Activated CD8-positive, alpha-beta memory T cell treated with anti-CD3 and anti-CD28 coated beads for 4 hours (primary cell): ENCODE measurements at places on chromosomes 4 and X.

- no peak for DNase-seq
Observed at GRCh38 chrX:107766470-107767150, 9.0 kb downstream of the TSC22D3 start.

DNA sequence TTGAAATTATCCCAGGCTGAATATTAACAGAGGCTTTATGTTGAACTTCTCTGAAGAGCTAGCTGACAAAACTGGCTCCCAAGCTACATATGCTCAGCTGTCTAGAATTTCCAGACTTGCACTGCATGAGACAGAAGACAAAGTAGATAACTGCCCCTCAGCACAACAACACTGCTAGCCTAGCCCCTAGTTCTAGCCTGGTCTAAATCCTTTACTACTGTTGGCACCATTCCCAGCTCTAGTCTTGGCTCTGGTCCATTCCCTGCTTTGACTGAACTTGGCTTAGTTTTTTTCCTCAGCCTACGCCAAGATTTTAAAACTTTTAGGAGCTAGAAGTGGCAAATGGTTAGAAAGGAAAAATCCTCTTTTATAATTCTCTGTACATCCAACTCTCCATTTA is 7.6 kb upstream of the OPHN1 start:
- no peak for DNase-seq

DNA sequence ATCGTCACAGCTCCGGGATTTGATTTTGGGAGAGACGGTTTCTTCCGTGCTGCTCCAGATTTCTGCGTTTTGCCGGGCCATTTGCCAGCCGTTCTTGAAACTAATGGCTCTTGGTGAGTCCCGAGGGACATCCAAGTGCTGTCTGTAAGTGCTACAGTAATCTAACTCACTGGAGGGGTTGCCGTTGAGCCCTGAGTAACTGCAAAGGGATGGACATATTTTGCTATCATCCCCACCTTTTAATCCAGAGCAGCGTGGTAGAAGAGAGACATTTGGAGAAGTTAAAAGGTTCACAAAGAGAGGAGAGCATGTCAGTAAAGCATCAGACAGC is 88.9 kb upstream of the PDLIM3 start:
- no peak for DNase-seq

GRCh38 chr4:135032670-135033069 is 831.1 kb upstream of the PABPC4L start:
- no peak for DNase-seq

- no peak for DNase-seq
Observed at GRCh38 chr4:155509555-155509954, 132.8 kb upstream of the MAP9 start.

DNA sequence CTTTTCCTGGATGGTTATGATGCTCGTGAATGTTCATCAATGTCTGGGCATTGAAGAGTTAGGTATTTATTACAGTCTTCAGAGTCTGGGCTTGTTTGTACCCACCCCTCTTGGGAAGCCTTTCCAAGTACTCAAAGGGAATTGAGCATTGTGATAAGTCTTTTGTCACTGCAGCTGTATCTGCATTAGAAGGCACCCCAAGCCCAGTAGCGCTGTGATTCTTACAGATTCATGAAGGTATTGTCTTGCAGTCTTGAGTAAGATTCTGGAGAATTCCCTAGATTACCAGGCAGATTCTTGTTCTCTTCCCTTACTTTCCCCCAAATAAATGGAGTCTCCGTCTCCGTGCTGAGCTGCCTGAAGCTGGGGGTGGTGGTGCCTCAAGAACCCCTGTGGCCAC is 173.4 kb upstream of the HUWE1 start:
- DNase-seq, result no peak

- DNase-seq, result no peak
Observed at GRCh38 chrX:153312041-153312440, 9.5 kb downstream of the PNMA6F start.

DNA sequence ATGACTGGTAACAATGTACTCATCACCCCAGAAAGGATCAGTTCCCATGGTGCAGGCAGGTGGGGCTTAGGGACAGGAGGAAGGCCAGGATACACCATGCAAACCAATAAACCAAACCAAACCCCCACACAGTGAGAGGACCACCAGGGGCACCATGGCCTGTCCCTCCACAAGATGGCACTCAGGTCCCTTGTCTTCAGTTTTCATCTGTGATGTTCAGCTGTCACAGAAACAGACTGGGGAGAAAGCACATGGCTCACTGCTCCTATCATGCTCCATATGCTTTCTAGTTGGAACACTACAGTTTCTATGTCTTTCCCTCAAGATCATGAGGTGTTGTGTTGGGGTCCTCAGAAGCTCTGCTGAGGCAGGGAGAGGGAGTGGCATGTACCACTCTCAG is 10.1 kb downstream of the HS3ST1 start:
- DNase-seq, result no peak

DNA sequence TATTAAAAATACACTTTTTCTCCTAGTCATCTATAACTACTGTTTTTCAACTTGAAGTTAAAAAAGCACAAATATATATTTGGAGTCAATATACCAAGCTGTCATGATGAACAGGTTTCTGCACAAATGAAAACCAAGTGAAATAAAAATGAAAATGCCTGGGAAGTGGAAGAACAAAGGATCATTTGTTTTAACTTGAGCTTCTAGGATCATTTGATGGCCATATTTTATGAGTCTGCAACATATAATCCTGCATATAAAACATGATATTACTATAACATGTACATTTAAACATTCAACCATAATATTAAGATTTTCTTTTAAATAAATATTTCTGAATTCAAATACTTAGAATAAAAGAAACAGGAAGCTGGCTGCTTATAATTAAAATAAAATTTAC is 8.5 kb upstream of the ARHGEF38 start:
- no peak for DNase-seq

DNA sequence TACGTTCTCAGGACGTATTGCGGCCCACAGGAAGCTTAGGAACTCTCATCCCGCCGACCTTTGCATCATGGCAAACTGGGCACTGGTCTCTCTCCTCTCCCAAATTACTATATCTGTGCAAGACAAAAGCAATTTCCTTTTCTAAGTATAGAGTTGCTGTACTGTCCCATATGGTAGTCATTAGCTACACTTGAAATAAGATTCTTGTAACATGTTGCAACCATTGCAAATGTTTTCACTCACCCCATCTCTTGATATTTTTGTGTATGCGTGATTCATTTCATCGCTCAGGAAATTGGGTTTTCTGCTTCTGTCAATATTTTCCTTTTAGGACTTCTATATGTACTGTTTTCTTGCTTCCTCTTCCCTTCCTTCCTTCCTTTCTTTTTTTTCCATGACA is 15.7 kb downstream of the ARMCX6 start:
- DNase-seq, result no peak

DNA sequence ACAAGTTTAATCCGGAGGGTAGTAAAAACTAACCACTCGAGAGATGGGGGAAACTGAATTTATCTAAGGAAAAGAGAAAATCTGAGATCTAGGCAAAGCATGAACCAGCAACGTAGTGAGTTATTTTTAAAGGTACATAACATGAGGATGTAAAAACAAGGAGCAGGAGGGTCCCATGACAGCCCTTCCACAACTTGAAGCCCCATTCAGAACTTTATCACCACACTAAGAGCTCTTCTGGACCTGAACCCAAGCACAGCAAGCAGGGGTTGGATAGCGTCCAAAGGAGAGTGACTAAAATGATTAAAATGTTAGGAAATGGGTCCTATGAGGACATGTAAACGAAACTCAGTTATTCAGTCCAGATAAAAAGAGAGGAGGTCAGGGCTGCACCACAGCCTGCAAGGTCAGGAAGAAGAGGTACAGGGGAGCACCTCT is 16.2 kb downstream of the SH3RF1 start:
- no peak for DNase-seq

DNA sequence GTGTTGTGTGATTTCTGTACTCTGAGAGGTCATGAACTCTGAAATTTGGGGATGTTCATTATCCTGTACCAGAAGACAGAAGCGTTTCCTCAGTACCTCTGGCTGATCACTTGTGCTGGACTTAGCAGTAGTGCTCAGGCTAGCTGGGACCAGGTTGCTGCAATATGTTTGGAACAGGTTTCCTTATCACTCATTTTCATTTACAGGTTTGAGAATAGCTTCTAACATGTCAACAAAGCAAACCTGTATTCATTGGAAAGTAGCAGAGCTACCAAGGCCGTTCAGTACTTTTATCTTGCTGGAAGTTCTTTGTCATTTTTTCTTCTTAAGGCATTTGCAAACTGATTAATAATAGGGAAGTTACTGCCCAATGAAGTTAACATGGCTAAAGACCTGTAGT is 242.9 kb upstream of the ANKRD50 start:
- DNase-seq, result no peak

DNA sequence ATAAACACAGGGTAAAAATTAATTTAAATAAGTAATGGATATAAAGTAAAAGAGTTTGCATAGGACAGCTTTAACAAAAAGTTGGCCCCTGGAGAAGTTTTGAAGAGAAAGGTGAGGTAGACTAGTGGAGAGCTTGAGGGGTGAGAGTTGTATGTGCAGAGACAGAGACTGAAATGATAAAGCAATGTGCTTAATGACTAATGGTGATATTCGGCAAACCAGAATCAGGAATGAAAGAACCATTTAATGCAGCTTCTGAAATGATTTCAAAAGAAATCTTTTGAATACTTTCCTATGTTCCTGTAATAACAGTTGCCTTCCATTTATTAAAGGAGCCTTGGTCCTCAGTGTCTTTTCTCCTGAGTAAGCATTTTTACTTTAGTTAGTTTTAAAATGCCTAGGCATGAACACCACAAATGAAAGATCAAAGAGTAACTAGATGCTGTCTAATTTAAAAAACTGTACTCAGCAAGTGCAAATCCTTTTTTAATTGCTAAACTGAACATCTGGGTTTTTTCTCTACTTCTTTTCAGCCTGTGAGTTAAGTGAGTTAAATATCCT is 28.5 kb downstream of the CAMK2D start:
- DNase-seq, result no peak

DNA sequence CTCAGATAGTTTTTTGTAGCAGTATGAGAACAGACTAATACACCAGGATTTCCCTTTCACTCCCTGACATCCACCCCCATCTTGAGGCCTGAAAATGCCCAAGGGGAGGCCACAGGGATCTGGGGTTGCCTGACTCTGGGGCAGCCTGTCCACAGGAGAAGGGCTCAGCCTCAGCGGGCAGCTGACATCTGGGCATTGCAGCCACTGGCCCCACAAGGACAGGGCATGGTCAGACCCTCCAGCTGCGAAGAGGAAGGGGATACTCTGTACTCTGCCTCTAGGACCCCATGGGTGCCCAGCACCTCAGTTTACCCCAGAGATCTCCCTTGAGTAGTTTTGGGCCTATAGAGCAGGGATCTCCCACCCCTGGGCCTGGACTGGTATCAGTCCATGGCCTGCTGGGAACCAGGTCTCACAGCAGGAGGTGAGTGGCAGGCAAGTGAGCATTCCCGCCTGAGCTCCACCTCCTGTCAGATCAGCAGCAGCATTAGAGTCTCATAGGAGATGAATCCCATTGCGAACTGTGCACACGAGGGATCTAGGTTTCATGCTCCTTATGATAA is 138.9 kb downstream of the HMX1 start:
- DNase-seq, result no peak

DNA sequence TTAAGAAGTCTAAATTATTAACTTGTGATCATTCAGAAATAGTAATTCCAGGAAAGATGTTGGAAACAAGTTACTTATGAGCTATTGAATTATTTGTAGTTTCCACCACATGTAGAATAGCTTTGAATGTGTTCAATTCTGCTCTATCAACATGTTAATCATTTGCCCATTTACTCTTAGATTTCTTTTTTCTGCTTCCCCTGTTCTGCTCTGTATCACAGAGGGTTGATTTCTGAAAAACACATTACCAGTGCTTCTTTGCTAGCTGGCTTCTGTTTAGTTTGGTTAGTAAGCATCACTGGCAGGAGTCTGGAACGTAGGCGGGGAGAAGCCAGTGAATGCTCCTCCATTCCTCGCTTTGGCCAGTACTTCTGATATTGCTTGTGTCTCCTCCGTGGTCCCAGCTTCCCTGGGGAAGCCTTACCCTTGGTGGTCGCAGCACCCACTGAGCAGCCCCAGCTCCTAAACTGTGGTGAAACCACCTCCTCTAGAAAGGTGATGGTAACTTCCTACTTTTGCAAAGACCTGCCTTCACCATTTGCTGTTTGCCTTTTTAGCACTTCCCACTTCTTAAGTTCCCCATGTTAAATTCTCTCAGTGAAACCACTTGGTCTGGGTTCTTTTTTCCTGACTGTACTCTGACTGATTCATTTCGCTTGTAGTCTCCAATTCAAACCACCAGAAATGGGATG is 40.3 kb upstream of the GALNT7 start:
- no peak for DNase-seq

DNA sequence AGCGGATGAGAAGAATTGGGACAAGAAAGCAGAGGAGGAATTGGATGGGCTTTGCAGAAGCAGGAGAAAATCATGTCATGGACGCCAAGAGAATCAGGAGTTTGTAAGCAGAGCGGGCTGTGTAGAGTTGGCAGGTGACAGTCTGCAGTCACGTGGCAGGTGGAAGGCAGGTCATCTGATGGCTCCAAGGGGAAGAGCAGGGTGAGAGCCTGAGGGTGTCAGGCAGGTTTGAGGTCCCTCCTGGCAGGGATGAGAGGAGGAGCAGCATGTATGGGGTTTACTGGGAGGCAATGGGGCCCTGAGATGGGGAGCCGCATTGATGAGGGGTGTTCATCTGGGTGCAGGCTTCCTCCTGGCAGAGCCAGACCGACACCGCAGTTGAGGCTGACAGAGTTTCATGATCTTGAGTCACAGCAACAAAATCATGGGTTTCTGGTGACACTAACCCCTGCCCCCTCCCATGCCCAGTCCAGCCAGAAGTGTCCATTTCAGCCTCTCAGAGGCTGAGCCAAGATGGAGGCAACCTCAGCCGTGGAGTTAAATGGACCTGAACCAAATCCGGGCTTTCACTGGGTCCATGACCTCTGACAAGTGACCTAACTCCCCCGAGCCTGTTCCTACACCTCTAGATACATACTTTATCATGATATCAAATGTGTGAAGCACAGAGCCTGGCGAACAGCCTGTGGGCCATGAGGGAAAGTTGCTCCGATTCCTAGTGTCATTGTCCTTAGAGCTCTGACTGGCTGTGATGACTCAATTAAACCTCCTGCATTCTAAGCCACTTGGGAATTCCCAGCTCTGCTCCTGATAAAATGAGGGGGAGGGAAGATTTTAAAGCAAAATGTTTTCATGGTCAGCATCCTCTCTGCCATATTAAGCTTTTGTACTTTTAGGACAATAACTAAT is 36.1 kb downstream of the EVC start:
- no peak for DNase-seq
